ENCODE measurements at places on chromosomes 7 and 10. TPM values are rescaled to one million over a fixed set of nuclear protein-coding genes. Genes with fewer than 3 reads are reported as not detected.

CFAP43 gene
- under 0.01 TPM for total RNA-seq

TRIL gene
- total RNA-seq: 32.7 TPM

OPTN gene
- total RNA-seq: 87.9 TPM

LRRTM3 gene
- total RNA-seq: not detected

GIMAP2 gene
- total RNA-seq: 43.5 TPM
